Hepatic stellate cell (primary cell): ENCODE measurements at places on chromosomes 4 and X.

GRCh38 chr4:175252642-175253041, 334.5 kb downstream of the ADAM29 start:
- DNase-seq, result no peak

DNA sequence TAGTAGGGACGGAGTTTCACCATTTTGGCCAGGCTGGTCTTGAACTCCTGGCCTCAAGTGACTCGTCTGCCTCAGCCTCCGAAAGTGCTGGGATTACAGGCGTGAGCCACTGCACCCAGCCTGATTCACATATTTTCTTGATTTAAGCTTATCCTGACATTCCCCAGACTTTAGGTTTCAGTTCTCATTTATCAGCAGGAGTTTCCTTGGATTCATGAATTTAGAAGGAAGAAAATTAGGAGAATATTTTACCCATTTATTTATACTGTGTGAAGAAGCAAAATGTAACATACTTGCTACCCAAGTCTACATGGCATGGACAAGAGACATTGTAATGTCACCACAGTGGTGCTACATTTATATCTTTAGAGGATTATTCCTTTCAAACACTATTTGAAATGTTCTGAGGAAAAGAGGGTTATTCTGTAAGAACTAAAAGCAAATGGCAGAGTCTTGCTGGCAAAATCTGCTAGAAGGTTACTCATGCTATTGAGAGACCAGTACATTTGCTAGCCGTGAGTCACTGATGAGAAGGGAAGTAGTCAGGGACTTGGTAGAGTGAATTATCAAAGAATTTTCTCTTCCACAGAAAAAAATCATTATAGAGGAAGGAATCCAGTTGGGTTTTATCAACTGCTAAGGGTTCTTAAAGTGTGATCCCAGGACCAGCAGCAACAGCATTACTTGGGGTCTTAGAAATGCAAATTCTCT, 26.1 kb upstream of the CFAP299 start:
- peak; percentile 63 for DNase-seq

GRCh38 chr4:1207603-1208265, 35.4 kb upstream of the SPON2 start:
- peak; percentile 90 for DNase-seq

DNA sequence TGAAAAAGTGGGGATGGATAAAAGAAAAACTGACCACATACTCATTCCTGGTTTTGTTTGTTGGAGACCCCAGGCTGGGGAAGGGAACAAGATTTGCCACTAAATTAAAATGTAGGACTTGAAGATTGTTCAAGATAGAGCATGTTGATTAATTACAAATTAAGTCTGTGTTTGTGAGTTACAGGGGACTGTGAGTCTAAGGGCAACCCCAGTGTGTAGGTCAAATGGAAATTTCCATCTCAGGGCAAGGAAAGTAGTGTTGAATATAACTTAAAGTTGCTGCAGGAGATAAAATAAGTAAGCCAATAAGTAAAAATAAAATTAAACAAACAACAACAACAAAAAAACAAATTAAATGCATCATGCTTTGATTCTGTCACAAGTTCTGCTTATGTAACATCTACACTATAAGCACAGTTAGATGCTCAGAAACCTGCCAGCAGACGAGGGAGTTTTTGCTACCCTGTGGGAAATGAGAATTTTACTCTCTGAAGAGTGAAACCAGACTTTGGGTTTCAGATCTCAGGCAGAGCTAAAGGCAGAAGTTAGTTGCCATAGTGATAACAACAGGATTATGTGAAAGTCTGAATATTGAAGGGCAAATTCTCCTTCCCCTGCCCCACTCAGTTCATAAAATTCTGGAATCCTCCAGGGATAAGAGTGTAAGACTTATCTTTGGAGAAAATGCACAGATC, 352.3 kb downstream of the GRXCR1 start:
- no peak for DNase-seq

DNA sequence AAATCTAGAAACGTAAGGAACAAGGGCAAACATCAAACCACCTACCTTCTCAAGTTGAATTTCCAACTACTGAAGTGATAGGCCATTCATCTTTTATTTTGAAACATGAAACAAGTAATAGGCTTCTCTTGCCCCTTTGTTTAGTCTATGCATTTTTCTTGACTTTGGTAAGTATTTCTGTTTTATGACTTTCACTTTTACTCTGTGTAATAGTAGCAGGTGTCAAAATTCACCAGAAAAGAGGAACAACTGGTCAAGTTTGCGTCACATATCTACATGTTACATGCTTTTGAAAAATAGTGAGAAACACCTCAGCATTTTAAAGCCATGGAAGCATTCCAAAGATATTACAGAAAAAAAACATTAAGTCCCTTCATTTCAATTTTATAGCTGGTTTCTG, 157.1 kb upstream of the FTHL17 start:
- DNase-seq, result no peak

DNA sequence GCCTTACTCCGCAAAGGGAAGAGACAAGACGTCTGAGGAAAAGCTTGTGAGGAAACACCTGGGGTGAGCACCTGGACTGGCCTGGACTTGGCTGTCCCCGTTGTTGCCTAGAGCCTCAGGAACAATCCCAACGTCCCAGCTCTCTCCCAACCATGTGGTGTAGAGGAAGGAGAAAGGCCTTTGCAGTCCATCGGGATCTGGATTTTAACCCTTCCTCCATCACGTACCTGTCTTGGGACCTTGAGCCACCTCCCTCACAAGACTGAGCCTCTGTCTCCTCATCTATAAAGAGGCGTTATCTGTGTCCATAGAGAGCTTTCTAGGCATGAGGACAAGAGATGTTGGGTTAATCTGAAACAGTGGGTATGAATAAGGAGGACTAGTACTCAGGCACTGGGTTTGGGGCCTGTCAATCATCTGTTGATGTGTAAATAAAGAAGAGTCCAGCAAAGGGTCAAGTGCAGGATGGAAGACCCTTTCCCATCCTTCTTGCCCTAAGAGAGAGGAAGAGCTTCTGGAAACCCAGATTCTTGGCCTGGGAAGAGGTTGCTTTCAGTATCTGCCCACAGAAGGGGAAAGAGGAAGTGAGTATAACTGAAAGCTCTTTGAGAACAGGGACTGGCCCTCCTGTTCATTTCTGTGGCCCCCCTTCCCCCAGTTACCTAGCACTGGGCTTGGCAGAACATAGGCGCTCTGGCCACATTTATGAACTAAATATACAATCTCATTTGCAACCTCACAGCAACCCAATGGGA, 137.1 kb downstream of the PJA1 start:
- DNase-seq, result no peak

DNA sequence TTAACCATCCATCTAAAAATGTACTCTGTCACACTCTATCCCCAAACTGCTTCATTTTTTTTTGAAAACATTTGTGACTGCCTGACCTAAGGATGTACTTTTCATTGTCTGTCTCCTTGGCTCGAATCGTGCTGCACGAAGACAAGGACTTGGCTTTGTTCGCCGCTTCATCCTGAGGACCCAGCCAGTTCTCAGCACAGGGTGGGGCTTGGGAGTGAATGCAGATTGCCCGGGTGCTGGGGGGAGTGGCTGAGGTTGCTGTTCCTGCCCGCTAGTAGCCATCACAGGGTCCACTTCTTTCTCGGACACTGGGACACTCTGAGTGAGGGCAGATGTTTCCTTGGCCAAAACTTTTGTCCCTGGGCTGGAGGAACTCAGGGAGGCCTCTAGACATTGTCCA, 70.1 kb upstream of the CLCN4 start:
- DNase-seq, result no peak

- DNase-seq, result no peak
These were observed 115.5 kb upstream of the FAM241A start for GRCh38 chr4:112029771-112030171.

DNA sequence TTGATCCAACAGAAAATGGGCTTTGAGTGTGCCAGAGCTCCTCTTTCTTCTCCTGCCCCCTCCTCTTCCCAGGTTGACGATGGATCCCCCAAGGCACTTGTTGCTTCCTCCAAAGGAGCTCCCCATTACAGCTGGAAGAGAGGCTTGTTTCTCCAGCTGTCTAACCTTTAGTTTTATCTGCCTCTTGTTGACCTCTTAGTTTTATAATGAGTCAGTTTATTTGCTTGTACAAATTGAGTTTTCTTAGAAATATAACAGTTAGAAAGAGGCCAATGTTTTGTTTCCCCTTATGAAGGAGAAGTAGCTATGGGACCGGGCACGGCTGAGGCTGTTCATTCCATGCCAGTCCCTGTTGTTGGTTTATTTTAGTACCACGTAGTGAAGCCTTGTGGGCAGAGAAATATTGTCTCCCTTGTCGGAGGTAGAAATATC, 158.2 kb downstream of the SPRY1 start:
- DNase-seq, result no peak

GRCh38 chrX:123308658-123309057, 124.6 kb downstream of the GRIA3 start:
- DNase-seq, result no peak

GRCh38 chr4:3822230-3822947, 56.2 kb downstream of the ADRA2C start:
- DNase-seq, result no peak

- no peak for DNase-seq
These were observed 613.1 kb upstream of the HS3ST1 start for GRCh38 chr4:12041828-12042227.

- DNase-seq, result no peak
These were observed 50.1 kb downstream of the FAM53A start for GRCh38 chr4:1633993-1634392.

GRCh38 chr4:108446556-108446955, 173.8 kb upstream of the RPL34 start:
- no peak for DNase-seq

- DNase-seq, result no peak
These were observed 255.0 kb upstream of the PITX2 start for GRCh38 chr4:110877778-110878370.

DNA sequence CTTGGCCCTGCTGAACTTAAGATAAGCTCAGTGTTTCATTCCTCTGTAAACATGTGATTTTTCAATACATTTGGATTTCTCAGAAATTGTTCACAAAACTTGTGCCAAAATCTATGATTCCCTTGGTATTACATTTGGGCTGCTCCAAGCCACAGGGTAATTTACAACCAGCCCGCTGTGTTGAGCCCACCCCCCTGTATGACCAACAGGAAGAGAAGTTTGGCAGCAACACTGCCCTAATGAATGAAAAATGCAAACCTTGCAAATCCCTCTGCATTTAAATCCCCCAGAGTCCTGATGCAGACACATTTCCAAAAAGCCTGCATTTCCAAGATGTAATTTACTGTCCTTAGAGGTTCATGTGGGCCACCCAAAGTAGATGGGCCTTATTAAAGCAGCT, 34.1 kb upstream of the GAB1 start:
- DNase-seq, result no peak

DNA sequence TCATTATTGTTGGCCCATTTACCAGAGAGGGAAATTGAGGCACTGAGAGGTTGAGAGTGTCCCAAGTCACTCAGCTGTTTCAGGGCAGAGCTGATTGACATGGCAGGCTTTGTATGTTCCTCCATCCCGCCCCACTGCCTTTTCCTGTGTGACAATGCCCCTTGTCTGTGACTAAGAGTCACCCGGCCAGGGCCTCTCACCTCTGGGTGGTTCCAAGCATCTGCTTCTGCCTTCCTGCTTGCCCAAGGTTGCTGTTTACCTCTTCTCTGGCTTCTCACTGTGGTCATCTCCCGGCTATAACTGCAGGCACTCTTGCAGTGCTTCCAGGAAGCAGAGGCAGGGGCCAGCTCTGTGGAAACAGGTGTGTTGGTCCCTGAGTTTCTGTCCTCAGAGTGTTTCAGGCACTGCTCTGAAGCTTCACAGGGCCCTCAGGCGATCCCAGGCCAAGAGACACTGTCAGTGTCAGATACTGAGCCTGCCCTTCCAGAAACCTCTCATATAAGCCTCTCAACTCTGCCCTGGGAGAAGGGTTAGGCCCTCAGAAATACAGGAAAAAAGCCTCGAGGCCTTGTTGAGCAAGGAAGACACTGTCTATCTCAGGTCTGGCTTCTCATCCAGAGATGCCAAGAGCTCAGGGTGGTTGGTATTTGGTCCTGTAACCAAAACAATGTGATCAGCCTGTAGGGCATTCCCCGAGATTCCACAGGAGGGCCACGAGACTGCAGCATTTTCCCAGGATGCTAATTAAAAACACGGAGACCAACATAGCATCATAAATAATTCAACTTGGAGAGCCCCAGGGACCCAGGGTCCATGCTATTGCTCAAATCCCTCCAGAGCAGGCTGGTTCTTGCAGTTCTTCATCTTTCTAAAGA, 42.0 kb upstream of the PROM1 start:
- no peak for DNase-seq

DNA sequence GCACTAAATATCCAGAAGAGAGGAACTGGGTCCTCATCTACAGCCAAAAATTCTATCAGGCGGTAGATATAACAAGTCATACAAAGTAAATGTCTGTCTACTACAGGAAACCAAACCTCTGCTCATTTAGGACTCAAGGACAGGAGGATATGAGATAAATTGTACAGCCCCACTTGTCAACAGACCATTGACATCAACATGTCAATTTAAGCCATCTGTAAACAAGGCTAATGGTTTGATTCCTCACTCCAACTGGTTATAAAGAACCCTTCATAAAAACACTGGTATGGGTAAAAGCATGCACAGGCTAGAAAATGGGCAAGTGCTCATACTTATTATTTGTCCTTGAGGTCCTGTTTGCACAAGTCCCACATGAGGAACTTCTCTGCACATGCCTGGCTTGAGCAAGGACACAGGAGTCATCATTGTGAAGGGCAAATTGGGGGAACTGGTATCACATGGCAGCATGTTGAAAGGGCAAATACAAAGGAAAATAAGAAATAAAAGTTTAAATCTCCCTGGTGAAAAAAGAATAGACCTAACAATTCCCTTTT, 13.2 kb downstream of the RTL8B start:
- no peak for DNase-seq

- DNase-seq, result no peak
These were observed 12.5 kb downstream of the SEC24D start for GRCh38 chr4:118823471-118823870.

- no peak for DNase-seq
These were observed 207.8 kb downstream of the ANTXR2 start for GRCh38 chr4:79865201-79865597.

GRCh38 chrX:39795605-39796004, 302.2 kb downstream of the BCOR start:
- no peak for DNase-seq

DNA sequence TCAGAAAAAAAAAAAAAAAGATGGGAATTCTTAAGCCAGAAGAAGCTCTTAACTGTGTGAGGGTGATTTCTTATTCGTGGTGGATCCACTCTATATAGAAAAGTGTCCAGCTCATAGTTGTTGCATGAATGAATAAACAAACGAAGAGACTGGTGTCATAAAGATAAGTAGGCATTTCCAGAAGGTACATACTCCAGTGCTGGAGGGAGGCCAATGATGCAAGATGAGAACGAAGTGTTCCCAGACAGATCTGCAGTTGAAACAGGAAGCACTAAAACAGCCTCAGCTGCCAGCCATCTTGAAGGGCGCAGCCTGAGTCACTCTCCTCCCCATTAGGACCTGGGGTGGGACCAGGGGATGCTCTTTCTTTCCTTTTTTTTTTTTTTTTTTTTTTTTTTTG, 47.4 kb upstream of the HOPX start:
- DNase-seq, result peak; percentile 50

- no peak for DNase-seq
These were observed 128.6 kb upstream of the FTHL17 start for GRCh38 chrX:31200430-31200829.
